ENCODE measurements at places on chromosomes 2 and 18.

DNA sequence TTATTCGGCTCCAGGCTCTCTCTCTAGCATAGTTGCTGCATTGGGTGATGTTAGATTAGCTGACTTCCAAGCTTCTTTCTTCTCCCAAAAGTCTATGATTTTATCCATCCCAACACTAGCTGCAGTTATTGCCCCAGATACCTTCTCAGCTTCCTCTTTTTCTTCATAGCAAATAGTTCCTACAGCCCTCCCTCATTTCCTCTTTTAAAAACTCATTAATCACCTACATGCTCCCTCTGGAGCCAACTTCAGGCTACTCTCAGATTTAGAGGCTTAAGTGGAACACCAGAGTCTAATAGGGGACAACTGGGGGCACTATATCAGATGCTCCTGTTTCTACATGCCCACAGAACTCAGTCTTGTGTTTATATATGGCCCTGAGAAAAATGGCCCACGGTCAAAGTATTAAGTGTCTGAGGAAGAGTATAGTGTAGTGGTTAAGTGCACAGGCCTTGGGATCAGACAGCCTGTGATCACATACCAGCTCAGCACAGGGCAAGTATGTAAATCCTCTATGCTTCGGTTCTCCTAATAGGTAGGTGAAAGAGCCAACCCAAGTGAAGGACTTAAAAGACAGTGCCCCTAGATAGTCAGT lies 241.9 kb upstream of the SLC14A2 start:
- no peak for DNase-seq

DNA sequence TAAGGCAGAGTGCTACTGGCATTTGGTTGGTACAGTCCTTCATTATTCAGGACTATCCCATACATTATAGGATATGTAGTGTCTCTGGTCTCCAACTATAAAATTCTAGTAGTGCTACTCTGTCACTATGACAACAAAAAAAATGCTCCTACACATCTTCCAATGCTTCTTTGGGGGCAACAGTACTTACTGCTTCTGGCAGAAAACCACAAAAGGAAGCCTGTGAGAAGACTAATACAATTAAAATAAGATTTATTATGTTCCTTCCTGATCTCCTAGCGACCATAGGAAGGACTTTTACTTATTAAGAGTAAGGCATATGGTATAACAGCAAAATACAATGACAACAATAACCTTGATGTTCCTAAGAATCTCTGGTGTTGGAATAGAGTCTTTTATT lies 48.4 kb upstream of the CPO start:
- DNase-seq, result no peak

DNA sequence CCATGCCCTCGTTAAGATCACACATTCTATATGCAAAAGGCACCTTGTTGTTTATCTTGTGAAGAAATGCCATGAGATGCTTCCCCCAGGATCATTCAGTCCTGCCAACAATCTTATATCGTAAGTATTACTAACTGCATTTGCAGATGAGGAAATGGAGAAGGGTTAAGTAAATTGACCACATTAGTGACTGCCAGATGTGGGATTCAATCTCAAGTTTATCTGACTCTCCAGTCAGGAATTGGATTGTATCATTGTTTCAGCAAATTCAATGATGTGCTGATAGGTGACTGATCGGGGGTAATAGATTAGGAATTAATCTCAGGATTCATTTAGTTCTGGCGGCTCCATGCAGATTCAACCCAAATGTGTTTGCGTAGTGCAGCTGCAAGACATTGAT lies 106.2 kb downstream of the CNTNAP5 start:
- DNase-seq, result no peak

DNA sequence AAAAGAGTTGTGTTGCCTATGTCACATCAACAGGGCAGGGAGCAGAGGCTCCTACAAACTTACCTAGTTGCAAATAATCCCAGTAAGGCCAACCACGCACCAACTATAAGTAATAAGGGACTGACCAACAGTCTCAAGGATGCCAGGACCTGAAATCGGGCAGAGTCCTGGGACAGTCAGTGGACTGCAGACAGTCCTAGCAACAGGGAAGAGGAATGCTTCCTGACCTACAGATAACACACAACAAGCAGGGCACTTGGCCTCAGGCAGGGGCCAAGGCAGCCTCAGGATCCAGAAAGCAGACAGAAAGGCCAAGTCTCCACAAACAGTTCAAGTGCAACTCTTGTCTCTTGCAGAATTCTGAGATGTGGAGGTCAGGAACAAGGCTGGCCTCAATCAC lies 56.2 kb downstream of the GALNT14 start:
- DNase-seq, result no peak

DNA sequence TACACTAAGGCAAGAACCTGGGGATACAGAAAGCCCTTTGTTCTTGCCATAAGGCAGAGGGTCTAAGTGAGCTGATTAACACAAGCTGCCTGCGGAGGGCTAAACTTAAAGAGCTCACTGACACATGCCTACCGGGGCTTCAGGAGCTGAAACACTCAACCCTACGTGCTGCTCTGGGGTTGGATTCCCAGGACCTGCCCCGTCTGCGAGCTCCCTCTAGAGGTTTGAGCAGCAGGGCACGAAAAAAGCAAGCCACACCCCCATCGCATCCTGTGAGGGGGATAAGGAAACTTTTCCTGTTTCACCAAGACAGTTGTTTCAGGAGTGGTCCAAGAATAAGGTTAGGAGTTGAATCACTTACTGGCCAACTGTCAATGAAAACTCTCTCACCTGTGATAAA lies 562.1 kb downstream of the TMX3 start:
- DNase-seq, result no peak

DNA sequence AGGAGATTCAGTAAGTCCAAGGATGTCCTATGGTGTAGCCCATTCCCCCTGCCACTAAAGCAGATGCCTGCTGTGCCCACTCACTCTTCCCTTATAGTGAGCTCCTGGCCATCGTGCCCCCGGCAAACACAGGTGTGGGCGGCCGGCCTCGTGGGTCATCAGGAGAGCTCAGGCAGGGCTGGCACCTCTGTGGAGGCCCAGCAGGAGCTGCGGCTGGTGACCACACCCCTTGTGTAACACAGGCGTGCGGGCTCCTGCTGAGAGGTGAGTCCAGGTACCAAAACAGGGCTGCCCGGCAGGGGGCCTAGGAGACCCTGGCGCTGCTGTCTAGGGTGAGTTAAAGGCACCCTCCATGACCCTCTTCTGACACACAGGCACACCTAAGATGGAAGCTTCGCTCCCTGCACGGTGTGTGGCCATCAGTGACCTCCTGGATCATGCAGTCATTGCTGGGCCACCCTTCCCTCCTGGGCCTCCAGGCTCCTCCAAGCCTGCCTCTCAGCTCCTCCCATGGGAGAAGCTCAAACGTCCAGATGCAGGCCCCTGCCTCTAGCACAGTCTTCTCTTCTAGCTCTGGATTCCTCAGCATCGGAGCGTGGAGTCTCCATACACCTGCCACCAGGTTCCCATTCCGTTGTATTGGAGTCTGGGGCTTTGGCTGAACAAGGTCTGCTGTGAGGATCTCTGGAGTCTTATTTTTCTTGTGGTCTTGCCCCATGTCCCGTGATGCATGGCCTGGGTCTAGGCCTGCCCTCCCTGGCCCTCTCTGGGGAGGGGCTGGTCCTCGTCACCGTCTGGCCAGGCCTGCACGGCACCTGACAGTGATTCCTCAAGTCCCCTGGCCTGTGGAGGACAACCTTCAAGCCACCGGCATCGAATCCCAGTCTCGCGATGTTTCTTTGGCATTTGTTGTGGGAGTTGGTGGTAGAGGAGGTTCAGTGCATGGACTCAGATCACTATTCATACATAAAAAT lies 246.9 kb downstream of the ACKR3 start:
- DNase-seq, result no peak
